ENCODE measurements at places on chromosomes 4 and X.

GRCh38 chr4:2438822-2439718, 20.3 kb downstream of the CFAP99 start:
- DNase-seq, result no peak

DNA sequence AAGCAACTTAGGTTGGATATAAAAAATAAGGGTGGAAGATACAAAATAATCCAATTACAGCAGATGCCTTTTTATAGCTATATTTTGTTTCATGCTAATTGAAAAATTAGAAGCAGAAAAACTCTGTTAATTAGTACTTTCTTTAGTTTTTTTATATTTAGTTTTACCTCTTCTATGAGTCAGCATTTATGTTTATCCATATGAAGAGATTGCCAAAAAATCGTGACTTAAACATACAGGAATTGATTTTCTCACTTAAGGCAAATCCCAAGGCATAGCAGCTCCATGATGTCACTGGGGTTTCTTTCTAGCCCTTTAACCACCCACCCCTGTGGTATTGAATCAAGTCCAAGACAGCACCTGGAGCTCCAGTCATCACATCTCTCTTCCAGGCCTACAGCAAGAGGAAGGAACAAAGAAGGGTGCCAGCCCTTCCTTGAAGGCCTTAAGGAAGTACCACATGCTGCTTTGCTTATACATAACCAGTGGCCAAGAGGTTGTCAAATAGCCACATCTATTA, 365.8 kb upstream of the TENM3 start:
- no peak for DNase-seq

DNA sequence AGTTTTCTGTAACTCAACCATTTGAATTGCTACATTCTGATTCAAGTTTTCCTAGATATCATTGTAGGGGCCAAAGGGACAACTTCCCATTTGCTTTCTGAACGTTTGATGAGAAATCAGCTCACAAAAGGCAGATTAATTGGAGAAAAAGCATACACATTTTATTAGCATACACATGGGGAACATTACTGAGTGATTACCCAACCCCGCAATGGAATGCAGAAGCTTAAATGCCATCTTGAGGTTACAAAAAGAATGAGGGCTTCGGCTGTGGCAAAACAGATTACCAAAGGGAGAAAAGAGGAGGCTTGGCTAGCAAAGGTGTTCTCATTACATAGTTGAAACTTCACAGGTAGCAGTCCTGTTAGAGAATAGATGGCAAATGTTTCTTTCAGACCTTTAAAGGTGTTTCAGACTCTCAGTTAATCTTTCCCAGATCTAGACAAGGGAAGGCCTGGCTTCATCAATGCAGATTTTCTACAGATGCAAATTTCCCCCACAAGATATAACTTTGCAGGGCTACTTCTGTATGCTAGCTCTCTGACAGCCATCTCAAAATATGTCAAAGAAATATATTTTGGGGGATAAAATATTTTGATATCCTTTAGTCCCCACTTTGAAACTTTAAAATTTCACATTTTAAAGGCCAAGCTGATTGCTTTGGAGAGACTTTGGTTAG, 26.5 kb upstream of the HERC6 start:
- no peak for DNase-seq

DNA sequence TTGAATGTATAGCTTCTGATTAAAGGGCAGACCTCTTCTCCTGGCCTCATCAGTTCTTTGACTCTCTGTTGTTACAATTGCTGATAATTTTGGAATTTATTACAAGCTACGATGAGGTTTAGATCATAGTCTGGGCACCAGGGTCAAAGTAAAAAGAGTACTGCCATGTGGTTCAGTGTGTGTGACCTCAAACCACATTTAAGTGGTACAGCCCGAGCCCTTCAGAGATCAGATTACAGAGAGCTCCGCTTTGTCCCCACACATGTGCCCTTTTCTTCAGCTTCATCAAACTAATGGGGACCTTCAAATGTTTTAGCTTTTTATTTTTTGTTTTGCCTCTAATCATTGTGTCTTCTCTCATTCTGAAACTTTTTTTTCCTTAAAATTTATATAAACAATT, 37.1 kb downstream of the SPANXN2 start:
- no peak for DNase-seq

GRCh38 chr4:41784191-41784979, 35.9 kb upstream of the PHOX2B start:
- no peak for DNase-seq

DNA sequence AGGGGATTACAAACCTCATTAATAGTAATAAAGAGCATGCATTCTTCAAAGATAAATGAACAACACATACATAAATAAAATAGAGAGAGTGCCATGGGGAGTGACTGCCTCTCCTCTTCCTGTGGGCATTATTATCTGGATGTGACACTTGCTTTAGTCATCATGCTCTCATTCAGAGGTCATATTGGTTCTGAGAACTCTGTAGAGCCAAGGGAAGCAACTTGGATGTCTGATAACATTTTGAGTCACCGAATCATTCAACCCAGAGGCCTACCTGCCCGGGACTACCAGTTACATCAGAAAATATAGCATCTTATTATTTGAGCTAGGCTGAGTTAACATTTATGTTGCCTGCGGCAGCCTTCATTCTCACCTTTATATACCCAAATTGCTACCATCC, 489.5 kb downstream of the STIM2 start:
- DNase-seq, result no peak

- DNase-seq, result no peak
These were observed 17.0 kb upstream of the HPF1 start for GRCh38 chr4:169774466-169775445.

DNA sequence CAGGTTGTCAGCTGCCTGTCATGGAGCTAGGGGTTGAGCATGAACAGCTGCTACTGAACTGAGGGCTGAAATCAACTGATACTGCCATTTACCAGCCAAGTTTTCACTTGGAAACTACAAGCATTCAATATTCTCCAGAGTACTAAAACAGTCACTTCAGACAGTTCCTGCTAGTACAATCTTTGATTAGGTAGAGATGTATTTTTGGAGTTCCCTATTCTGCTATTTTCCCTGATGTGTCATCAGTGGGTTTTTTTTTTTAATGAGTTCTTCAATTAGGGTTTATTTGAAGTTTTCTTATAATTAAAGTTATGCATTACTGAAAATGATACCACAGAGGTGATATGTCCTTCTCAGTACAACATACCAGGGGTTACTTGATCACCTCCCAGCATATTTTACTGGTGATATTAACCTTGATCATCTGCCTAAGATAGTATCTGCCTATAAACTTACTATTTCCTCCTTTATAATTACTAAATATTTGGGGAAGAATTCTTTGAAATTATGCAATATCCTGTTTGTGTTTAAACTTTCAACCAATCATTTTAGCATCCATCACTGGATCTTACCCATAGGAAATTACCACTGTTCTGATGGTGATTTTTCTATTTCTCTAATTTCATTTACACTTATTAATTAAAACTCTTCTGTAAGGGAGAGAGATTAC, 13.6 kb downstream of the PDCL2 start:
- DNase-seq, result no peak

DNA sequence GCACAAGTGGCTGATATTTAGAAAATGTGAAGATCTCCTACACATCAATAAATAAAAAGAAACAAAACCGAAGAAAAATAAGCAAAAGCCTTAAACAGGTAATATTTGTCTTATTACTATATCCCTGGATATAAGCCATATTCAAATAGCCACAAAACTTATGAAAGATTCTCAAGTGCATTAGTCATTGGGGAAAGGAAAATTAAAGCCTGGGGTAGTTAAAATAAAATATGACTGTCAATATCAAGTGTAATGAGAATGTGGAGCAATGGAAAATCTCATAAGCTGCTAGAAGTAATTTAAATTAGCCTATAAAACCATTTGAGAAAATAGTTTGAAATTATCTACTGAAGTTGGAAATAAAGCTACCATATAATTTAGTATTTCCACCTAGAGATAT, 399.9 kb downstream of the GASK1B start:
- no peak for DNase-seq

DNA sequence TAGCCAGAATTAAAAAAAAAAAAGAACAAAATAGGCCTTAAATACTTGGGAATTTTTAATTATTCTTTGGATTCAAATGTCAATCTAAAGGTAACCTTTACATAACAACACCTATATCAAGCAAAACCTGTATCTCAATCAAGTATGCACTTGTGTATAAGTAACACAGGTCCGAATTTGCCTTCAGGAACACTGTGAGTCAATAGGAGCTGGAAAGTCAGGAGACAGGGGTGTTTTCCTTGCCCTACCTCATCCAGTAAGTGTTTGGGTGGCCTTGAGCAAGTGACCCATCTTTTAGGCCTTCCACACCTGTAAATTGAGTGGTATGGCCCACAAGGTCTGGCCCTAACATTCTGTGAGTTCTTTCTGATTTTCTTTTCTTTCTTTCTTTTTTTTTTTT, 40.8 kb upstream of the VEGFD start:
- no peak for DNase-seq

- DNase-seq, result no peak
These were observed 101.4 kb upstream of the SLITRK2 start for GRCh38 chrX:145716226-145716625.

DNA sequence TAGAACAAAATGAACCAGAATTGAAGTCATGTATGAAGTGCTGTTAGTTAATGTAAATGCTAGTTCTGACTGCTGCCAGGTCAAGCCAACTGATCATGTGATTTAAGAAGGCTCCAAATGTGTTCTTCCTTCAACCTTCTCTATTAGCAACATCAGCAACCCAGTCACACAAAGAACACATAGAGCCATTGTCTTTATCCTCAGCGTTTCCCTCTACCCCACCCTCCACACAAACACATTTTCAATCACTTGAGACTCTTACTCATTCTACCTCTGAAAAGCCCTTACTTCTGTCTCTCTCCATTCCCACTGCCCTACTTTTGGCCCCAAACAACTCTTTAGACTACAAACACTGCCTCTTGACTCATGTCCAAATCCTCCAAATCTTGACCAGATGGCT, 89.7 kb upstream of the KDR start:
- DNase-seq, result no peak

DNA sequence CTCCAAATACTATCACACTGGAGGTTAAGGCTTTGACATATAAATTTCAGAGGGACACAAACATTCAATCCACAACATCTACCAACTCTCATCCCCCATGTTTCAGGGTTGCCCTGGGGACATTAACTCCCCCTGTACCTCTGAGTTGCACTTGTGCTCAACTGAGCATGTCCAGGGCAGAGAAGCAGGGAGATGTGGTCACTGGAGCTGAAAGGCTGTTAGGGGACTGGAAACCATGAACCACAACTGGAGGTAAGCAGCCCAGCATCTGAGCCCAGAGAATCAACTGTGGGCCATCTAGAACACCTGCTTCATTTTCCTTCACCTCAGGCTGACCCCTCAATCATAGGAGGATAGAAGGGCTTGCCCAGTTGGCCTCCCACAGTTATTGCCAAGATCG, 641.1 kb downstream of the MID1IP1 start:
- DNase-seq, result no peak

DNA sequence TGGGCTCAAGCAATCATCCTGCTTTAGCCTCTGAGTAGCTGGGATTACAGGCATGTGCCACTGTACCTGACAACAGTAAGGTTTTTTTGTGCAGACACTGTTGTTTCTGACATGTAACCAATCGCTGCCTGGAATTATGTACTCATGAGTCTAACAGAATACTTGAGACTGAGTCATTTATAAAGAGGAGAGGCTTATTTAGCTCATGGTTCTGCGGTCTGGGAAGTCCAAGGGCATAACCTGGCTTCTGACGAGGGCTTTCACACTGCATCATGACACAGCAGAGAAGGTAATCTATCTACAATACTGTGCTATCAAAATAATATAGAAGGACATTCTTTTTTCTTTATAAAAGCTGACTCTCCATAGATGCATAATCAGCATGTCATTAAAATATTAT, 115.5 kb upstream of the STOX2 start:
- DNase-seq, result no peak

- DNase-seq, result no peak
These were observed 208.5 kb downstream of the PPP4R3C start for GRCh38 chrX:27254656-27255055.

DNA sequence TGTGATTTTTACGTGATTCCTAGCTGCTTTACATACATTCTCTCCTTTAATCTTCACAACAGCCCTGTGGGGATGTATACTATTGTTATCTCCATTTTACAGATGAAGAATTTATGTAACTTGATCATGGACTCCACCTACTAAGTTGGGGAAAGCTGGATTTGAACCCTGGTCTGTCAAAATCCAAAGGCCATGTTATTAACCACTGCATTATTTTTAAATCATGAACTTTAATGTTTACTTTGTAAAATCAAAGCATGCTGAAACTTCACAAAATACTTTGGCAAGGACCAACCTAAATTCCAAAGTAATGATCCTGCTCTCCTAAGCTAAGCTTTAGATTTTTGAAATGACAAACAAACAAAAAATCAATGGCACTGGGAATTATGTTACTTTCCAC, 26.1 kb downstream of the FAM47E start:
- DNase-seq, result no peak

GRCh38 chr4:55927803-55928437, 20.8 kb upstream of the CEP135 start:
- DNase-seq, result no peak

DNA sequence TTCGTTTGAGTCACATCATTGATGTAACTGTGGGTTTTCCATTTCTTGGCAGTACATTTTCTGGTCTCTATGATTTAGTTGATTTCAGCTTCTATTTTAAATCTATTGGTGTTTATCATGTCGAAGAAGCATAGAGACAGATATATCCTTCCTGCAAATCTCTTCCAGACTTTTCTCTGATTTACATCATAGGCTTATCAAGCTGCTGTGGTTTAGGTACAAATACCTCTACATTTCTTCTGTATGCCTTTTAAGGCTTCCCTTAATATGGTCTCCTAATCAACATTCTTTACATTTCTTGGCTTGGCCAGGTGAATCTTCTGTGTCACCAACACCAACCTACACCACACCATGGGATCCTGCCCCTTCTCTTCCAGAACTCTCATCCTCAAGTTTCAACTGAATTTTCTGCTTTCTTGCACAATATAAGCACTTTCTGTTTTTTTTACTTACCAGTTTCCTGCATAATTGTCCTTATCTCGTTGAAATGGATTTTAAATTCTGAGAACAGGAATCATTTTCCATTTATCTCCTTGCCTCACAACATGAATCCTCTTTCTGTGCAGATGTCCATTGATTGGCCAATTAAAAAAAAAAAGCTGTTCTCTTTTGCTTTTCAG, 626.9 kb downstream of the ANKRD50 start:
- DNase-seq, result no peak

GRCh38 chr4:168995537-168996295, 14.3 kb downstream of the CBR4 start:
- no peak for DNase-seq

GRCh38 chr4:89551191-89551590, 243.6 kb upstream of the GPRIN3 start:
- no peak for DNase-seq

DNA sequence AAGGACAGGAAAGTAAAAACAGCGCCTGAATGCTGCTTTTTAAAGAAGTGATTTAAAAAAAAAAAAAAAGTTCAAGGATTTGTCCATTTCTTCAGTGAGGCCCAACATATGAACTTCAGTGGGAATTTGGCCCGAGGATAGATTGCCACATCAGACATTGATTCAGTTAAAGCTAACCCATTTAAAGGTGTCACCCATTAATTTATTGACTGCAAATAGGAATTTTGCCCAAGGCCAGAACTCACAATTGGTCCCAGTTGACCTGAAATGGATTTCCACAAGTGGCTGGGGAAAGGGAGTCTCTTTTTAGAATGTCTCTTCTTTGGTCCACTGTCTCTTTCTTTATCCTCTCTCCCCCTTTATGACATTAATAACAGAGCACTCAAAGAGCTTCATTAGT, 86.5 kb upstream of the RPL34 start:
- DNase-seq, result no peak

Data from stimulated activated CD4-positive, alpha-beta T cell treated with anti-CD3 and anti-CD28 coated beads, Interleukin-1b, Interleukin-23, amount 100 ng/mL, for 1 hour (primary cell).